NCI-H460 (cell line): ENCODE measurements at places on chromosomes 13 and 19.

GRCh38 chr19:28641395-28641794 lies 571.6 kb downstream of the UQCRFS1 start:
- DNase-seq = no peak

DNA sequence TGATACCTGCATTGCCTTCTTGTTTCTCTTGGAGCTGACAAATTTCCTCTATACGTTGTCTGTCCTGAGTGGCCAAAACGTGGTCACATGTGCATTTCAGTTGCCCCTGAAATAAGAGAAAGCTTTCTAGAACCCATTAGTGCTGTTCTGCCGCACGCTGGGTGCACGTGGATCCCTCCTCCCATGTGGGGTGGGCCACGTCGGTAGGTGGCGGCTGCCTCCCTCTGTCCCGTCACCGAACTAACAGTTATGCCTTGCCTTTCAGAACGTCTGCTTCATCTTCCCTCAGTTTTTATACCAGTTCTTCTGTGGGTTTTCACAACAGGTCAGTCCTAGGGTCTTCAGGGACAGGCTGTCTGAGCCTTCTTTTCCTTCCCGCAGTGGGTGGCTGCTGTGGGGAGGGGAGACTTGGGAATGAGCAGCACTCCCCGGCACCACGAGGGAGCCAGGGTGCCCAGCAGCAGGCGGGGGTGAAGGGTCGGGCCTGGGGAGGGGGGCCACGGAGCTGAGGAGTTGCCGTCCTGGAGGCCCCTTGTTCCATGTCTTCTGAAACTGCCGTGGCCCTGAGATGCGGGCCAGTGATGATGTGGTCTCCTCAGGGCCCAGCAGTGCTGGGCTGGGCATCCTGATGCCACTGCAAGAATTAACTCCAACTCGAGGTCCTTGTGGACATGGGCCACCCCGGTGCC lies 109.7 kb upstream of the MCF2L start:
- no peak for DNase-seq

- DNase-seq = no peak
These were observed 118.2 kb downstream of the KLF5 start for GRCh38 chr13:73177017-73177416.

DNA sequence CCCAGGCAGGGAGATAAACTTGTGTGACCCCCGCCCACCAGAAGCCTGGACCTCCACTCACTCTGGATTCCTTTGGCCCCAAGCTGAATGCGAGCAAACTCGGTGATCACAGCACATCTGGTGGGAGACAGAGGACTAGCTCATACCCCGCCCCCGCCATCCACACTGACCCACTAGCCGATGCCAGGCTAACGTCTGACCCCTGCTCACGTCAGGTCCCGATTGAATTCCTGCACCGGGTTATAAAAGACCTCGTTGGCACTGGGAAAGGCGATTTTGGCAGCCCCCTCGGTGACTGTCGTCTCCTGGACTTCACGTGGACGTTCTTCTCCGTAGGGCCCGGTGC lies 631 bp downstream of the TRMT1 start:
- no peak for DNase-seq

DNA sequence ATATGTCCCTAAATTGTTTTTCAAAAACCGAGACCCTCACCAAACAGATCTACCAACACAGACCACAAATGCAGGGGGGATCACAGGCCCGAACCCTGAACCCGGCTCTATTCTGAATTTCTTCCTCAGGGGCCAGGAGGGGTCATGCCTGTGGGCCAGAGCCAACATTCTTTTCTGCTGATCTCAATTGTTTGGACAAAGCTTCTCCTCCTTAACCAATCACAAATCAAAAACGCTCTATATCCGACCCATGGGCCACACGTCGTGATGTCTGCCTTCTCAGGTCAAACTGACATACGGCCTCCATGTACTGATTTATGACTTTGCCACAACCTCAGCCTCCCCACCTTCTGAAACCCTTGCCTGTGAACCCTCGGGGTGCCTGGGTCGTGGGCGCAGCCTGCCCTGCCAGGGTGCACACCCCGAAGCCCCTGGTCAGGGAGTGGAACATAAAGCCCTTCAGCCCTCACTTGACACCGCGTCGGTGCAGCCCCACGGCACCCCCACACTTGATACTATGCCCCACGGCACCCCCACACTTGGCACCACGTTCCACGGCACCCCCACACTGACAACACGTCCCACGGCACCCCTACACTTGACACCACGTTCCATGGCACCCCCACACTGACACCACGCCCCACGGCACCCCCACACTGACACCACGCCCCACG lies 58.4 kb upstream of the C13orf46 start:
- DNase-seq = no peak

GRCh38 chr19:48512504-48513288 lies 1.1 kb upstream of the LMTK3 start:
- DNase-seq = no peak

DNA sequence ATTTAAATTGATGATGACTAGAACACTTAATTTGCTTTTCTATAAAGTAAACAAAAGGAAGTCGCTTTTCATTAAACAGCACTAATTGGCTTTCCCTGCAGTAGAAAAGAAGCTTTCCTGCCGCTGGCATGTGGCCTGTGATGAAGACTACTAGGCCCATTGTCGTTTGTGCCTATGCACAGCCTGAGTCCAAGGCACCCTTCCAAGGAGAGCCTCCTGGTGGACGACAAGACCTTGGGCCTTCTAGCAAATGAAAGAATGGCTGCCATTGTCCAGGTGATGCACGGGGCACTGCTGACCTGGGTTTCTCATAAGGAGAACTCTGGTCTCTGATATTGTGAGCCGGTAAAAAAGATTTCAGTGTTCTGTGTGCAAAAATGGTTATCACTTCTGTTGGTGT lies 233.0 kb downstream of the COL4A1 start:
- no peak for DNase-seq

DNA sequence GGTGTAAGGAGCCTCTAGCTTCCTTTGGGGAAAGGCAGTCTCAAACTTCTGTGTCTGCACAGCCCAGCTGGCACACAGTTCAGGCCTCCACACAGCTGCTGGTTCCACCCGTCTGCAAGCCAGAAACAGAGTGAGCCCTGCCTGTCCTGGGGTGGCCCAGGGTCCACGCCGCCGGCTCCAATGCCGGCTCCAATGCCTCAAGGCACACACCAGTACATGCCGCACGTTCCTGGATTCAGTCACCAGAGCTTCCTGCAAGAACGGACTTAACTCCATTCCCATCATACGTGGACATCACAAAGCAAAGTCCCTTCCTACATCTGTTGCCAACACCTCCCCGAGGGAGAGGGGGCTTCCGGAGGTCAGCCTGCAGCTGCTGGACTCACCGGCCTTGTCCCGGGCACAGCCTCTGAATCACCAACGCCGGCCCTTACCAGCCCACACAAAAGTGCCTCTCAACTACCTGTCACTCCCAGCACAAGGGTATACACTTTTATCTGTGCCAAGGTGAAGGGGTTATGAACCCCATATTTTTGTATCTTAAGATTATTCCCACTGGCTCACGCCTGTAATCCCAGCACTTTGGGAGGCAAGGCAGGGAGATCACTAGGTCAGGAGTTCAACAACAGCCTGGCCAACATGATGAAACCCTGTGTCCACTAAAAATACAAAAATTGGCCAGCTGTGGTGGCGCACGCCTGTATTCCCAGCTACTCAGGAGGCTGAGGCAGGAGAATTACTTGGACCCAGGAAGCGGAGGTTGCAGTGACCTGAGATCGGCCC lies 8.5 kb downstream of the SH3GL1 start:
- DNase-seq = no peak

DNA sequence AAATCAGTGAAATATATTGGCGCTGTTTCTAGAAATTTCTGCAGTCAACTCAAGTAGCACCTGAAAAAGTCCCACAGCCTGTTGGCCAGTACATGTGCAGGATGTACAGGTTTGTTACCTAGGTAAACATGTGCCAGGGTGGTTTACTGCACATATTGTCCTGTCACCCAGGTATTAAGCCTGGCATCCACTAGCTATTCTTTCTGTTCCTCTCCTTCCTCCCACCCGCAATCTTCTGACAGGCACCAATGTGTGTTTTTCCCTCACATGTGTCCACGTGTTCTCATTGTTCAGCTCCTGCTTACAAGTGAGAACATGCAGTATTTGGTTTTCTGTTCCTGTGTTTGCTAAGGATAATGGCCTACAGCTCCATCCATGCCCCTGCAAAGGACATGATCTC lies 13.1 kb upstream of the SCEL start:
- DNase-seq = no peak

- no peak for DNase-seq
These were observed 7.1 kb downstream of the ARID3A start for GRCh38 chr19:932648-933552.

GRCh38 chr19:29393915-29394460 lies 131.8 kb upstream of the VSTM2B start:
- DNase-seq = no peak

GRCh38 chr19:21588065-21588601 lies 82.7 kb downstream of the ZNF429 start:
- no peak for DNase-seq

DNA sequence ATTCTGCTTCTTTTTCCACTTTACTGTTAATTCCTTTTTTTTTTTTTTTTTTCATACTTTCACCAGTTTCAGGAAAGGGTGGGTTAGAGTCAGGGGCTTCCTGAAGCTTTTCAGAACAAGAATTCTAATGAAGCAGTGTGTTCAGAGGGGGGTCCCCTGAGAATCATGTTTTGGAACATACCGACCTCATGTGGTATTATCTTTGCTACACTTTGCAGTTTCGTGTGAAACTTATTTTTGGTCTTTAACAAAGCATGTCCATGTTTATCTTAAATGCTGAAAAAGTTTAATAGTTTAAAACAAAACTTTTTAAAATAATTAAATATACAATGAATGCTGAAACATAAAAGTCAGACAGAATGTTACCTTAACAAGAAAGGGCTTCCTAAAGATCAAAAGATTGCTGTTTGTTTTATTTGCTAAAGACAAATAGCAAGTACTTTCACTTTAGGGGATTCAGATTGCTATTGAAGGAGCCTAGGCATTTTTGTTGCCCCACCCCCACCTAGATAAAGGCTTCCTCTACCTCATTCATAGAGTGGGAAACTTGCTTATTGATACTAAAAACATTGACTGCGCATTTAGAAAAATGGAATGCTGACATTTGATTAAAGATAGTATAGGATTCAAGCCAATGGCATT lies 21.1 kb upstream of the POMP start:
- no peak for DNase-seq

DNA sequence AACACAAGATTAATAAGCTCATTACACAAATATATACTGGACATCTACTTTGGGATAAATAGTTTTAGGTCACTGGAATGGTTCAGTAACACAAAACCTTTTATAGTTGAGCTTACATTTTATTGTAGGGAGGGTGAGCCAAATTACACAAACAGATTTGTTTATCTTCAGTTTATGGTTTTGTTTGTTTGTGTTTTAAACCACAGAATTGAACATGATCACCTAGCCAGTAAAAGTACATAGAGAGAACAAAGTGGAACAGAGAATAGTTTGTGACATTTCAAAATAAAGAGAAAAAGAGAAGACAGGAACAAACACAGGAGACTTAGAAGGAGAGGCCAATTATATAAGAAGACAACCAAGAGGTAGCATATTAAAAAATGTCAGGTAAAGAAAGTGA lies 1930.2 kb upstream of the PCDH20 start:
- DNase-seq = no peak

DNA sequence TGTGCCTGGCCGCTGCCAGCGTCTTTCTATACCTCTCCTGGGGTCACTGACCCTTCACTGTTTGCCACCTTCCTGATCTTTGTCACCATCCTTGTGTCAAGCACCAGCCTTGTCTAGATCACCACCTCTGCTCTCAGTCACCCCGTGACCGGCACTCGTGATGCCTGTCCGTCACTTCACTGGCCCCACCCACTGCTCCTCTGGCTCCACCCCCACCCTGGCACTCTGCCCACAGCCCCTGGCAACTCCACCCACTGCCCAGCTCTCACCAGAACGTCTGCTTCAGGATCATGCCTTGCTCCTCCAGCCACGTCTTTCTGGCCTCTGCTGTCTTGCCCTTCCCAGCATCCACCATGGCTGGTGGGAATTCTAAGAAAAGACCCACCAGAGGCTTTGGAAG lies 24.8 kb upstream of the PLA2G4C start:
- DNase-seq = no peak

- no peak for DNase-seq
These were observed 34.3 kb upstream of the TNFSF11 start for GRCh38 chr13:42539670-42540069.

DNA sequence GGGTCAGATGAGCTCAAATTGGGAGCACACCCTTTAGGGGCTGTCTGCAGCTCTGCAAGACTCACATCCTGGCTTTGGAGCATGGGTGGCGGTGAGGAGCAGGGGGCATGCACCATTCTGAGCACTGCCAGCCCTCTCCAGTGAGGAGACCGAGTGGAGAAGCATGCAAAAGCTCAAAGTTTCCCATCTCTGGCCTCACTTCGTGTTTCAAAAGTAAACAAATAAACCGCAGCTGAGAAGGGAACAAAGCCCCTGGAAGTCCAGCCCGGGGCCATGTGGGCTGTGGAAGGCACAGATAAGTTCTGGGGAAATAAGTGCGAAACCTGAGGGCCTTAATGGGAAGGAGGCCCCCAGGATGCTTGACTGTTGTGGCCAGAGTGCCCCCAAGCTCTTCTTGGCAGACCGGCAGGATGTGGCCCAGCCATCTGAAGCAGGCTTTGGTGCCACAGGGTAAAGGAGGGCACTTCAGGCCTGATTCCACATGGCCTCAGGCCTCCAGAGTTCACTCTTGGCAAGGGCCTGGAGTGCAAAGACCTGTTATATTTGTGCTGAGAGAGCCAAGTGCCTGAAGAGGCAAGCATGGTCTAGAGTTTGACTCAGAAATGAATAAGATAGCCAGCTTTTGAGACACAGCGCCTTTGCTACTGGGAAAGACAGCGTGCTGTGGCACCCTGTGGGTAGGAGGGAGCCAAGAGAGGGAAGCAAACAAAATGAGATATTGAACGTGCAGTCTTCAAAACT lies 1.2 kb downstream of the MEDAG start:
- no peak for DNase-seq

DNA sequence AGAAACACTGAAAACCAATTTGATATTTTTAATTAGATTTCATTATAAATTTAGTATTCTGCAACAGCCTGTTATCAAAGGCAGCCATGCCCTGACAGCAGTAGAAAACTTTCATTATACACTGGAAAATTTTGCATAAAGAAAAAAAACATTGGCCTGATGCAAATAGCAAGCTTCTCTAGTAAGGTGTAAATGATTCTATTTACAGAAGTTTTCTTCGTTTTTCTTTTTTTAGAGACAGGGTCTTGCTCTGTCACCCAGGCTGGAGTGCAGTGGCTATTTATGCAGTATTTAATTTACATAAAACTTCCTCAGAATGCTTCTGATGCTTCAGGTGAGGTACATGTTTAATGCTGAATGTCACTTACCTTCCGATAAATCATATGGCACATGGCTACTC lies 67.0 kb downstream of the ABCC4 start:
- DNase-seq = no peak

DNA sequence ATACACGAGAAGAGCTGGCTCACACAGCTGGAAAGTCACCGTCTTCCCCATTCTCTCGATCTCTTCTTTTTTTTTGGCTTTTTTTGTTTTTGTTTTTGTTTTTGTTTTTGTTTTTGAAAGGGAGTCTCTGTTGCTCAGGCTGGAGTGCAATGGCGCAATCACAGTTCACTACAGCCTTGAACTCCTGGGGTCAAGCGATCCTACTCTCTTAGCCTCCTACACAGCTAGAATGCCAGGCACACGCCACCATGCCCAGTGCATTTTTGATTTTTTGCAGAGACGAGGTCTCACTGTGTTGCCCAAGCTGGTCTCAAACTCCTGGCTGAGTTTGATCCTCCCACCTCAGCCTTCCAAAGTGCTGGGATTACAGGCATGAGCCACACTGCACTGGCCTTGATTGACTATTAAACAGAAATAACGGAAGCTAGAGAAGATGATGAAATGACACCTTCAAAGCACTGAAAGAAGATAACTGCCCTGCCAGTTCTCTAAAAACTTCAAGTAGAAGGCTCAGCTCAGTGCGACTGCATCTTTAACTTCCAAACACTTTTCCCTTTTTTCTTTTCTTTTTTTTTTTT lies 4.0 kb downstream of the FXYD3 start:
- DNase-seq = no peak
